ENCODE measurements at places on chromosomes 16 and 17. TPM values are rescaled to one million over a fixed set of nuclear protein-coding genes. Genes with fewer than 3 reads are reported as not detected.

DPH1 gene
- polyA plus RNA-seq = 3.1 TPM

ZPBP2 gene
- not detected for polyA plus RNA-seq

ADORA2B gene
- polyA plus RNA-seq = 3.2 TPM

DDX19B gene
- polyA plus RNA-seq = 8.2 TPM

Measured in Purkinje cell (primary cell).